Activated gamma-delta T cell treated with anti-CD3 and anti-CD28 coated beads, Interleukin-2, amount 50 U/mL, for 16 hours (primary cell): ENCODE measurements at places on chromosomes 4 and X.
A peak's percentile ranks its signal among the peaks of the same experiment; 100 is the strongest.

DNA sequence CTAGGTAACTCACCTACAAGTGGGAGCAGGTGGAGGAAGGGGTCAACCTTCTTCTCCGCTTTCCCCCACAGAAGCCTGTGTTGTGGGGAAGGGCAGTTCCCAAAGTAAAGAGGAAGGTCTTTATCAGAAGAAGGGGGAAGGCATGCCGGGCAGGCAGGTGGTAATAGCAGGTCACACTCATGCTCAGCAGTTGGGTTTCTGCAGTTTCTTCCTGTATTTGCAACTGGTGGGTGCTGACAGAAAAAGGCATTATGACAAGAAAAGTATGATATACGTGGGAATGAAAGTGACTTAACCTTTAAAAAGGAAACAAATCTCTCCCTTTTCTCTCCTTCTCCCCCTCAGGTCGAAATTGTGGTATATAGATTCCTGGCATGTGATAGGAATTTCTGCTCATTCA is 3.7 kb downstream of the MTMR1 start:
- DNase-seq = no peak

GRCh38 chr4:77264826-77265225 is 107.8 kb downstream of the CCNG2 start:
- DNase-seq = no peak

GRCh38 chrX:66408507-66408906 is 230.4 kb downstream of the EDA2R start:
- no peak for DNase-seq

GRCh38 chr4:154565704-154566103 is 2.9 kb downstream of the FGB start:
- no peak for DNase-seq

DNA sequence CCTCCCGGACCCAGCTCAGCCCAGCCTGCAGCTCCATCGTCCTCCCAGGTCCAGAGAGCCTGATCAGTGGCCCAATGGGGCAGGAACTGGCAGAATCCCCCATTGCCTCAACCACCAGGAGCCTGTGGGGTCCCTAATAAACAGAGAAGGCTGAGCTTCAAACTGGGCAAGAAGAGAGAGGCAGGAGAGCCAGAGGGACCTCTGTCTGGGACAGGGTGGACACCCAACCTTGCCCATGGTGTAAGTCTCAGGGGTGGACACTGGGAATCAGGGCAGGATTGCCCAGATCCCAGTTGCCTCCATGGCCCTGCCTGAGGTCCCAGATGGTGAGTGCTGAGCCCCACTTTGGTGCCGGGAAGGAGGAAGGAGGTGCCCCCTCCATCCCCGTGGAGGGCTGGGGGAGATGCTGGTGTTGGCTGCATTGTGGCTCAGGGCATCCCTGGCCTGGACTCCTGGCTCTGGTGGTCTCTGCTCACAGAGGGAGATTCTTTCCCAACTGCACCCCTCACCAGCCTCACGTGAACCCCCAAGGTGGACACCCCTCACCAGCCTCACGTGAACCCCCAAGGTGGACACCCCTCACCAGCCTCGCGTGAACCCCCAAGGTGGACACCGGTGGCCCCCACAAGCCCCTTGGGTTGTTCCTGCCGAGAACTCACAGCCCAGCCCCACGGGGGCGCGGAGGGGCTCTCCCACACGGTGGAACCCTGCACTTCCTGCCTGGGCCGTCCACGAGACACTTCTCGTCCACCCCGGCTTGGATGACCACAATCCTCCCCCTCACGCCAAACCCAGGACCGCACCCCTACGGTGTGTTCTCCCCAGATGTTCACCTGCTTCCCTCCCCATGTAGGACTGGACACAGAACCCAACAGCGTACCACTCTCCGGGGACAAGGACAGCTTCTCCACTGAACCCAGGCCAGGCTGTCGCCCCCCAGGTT is 5.4 kb downstream of the CPLX1 start:
- DNase-seq = no peak

DNA sequence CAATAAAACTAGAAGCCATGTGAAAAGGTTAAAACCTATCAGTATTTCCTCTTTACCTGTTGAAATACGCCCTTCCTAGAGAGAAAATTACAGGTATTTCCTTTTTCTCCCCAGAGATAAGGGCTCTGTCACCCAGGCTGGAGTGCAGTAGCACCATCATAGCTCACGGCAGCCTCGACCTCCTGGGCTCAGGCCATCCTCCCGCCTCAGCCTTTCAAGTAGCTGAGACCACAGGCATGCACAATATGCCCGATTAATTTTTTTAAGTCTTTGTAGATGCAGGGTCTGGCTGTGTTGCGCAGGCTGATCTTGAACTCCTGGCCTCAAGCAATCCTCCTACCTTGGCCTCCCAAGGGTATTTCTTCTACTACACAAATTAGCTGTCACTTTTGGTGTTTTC is 154.4 kb downstream of the HNRNPD start:
- no peak for DNase-seq

- DNase-seq = no peak
These were observed 31.9 kb downstream of the SLC16A2 start for GRCh38 chrX:74453178-74453577.

DNA sequence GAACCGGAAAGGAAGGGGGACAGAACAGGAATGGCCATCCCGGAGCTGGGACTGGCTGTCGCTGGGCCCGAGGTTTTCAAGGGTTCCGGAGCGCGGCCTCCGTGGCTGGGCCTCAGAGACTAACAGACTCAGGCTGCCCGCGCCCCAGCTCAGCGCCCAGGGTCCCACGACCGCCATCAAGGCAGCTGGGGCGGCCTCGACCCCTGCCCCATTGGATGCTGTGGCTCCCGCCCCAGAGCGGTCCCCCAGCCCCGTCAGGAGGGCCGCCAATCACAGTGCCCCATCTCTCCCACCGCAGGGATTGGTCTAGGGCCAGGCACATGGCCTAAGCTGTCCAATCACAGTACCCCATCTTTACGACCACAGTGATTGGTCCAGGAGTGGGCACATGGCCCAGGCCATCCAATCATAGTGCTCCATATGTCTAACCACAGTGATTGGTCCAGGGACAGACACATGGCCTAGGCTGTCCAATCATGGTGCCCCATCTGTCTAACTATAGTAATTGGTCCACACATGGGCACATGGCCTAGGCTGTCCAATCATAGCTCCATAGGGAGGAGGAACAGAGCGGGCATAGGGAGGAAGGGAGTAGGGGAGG is 105.3 kb upstream of the NKX1-1 start:
- no peak for DNase-seq

DNA sequence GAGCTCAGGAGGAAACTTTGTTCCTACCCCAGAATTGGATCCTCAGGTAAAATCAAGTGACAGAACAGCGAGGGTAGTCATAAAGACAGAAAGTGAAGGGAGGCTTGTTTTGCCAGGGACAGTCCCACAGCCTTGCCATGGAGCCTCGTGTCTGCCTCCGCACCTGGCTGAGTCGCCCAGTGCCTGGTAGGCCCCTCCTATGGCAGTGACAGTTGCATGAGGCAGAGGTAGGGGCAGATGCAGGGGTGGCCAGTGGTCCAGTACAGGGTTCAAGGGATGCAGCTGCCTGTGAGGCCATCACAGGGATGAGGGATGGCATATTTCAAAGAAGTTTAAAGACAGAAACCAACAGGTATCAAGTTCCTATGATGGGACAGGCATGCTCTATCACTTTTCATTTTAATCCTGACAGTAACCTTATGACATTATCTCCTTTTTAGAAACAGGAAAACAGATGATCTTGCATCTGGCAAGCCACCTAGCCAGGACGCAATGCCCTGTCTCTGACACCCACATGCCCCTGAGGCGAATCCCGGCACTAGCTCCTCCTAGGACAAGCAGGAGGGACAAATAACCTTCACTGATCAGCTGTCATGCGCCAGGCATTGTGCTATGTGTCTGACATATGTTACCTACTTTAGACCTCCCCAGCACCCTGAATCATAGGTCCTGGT is 127.4 kb upstream of the ENPP6 start:
- DNase-seq = no peak

- DNase-seq = no peak
These were observed 114.0 kb upstream of the FRG1 start for GRCh38 chr4:189826657-189827056.

- no peak for DNase-seq
These were observed 151.1 kb downstream of the SLC7A11 start for GRCh38 chr4:138090918-138091676.

DNA sequence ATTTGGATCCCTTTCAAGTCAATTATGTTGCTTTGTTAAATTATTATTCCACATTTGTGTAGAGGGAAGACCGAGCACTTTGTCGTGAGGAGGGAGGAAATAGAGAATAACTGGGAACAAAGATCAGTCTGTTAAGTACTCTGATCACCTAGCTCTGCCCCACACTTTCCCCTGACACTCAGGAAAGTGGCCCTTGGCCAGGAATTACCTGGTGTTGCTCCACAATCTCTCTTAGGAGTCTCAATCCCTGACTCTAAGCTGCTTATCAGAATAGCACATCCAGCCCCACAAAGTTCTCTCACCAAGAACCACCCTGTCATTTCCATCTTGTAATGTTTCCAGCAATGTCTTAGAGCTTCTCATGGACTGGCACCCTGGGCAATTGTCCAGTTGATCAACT is 83.8 kb upstream of the BMPR1B start:
- no peak for DNase-seq

DNA sequence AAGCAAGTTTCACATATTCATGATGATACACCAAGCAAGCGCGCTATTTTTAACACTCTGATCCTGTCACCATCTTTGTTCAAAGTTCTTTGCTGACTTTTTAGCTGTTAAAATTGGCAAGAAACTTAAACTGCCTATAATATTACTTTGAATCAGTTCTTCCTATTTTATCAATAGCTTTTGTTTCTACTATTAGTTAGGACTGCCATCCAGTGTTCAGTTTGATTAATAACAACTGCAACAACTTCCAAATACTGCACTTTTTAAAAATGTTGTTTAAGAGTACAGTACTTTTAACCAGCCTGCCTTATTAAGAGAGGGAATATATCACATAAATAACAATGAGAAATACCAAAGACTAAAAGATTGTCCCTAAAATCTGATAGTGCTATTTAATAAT is 614.3 kb downstream of the FAM133A start:
- no peak for DNase-seq

DNA sequence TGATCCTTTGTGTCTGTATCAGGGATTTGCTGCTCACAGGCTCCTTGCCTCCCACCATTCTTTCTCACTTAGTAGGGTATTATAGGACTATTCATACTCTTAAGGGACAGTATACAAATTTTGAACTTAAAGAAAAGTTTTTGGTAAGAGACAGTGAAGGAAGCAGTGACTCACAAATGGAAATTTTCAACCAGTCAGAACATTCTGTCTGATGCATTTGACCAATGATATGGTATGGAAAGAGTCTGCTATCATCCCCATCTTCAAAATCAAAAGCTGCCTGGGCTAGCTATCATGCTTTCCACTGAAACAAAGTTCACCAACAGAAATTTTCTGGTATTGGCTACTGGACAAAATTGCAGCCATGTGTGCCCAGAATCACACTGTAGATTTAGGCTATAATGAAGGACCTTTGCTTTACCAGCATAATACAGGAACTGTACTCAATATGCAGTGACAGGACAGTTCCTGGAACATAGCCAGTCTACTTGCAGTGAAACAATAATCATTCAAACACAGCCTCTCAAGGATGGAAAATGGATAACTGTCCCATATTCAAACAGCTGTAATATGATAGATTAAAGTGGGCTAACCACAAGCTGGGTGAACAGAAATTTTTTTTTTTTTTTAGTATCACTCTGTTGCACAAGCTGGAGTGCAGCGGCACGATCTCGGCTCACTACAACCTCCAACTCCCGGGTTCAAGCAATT is 109.0 kb upstream of the ACSL4 start:
- no peak for DNase-seq

- peak; percentile 85 for DNase-seq
These were observed at the start of gene CD99 for GRCh38 chrX:2690856-2691542. CD99 (plus strand) TSS chrX:2691295; CDS start chrX:2691361, 66 bp downstream.

- DNase-seq = no peak
These were observed 130.7 kb downstream of the FAM53A start for GRCh38 chr4:1553365-1553764.

- DNase-seq = no peak
These were observed 55.0 kb upstream of the SPP1 start for GRCh38 chr4:87920478-87920877.

DNA sequence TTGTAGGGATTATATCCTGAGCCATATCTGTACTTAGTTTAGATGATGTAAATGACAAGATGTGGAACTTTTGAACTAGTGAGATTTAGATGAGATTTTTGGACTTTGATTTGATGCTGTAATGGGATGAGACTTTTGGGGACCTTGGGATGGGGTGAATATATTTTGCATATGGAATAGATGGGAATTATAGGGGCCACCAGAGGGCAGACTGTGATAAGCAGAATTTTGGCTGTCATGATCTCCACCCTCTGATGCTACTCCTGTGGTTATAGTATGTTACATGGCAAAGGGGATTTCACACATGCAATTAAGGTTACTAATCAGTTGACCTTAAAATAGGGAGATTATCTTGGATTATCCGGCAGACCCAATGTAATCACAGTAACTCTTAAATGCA is 214.0 kb upstream of the NHS start:
- no peak for DNase-seq

GRCh38 chrX:22389556-22390179 is 117.0 kb downstream of the CBLL2 start:
- DNase-seq = no peak

DNA sequence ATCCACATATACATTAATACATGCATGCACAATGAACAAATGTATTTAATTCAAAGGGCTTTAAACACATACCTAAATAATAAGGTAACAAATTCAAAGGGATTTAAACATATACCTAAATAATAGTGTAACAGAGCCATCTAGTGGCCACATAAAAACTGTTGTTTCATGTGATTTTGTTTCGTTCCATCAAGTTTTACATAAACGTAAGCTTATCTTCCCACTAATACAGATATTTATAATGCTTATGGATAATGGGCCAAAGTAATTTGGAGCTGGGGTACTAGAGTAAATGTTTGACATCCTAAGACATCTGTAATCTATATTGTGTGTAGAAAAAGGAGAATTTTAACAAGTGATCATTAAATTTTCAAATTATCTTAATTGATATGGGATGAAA is 82.3 kb downstream of the PRSS12 start:
- DNase-seq = no peak

- no peak for DNase-seq
These were observed 157.6 kb downstream of the ZNF518B start for GRCh38 chr4:10299601-10300000.
